Cortex of kidney (tissue), 1 donor: ENCODE measurements at places on chromosomes 2 and 18.

DNA sequence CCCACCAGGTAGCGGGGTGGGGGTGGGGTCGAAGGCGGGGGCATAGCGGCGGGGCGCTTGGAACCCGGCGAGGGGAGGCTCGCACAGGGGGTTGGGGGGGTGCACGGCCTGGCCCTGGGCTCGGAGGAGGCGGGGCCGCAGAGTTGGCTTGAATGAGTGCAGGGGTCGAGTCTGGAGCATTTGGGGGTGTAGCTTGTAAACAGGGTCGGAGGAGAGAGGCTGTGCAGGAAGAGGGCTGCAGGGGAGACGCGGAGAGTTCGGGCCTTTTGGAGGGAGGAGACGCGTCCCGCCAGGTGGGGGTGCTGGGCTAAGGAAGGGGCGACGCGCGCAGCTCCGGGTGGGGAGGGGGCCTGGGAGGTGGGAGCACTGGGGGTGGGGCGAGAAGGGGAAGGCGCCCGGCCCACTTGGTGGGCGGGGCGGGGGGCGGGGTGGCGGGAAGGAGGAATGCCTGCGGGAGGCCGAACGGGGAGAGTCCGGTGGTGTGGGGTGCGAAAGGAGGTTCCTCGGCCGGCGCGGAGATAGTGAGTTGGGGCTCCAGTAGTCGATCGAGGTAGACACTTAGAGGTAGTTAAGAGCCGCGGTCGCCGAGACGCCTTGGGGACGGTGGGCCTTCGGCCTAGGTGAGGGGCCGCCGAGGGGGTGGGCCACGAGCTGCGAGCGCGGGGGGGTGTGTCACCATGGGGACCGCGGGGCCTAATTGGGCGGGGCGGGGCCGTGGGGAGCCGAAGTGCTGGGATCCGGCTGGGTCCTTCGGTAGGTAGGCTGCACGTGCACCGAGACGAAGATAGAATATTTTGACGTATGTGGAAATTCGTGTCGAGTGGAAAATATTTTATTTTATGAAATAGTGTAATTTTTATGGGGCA, 774 bp downstream of the MSH6 start:
- no peak for DNase-seq

DNA sequence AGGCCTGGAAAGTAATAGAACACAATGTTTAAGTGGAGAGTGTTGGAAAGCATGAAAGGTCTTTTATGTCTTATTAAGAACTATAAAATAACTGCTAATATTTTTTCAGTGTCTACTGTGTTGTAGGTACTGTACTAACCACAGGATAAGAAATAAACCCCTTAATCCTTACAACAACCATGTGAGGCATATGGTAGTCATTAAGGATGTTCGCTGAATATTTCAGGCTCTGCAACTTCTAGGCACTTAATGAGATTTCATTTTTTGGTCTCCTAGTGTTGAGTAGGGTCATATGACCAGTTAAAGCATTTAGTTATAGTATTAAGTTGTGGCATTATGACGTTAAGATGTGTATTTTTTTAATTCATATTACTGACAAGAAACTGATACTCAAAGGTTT, 346.6 kb upstream of the KCNH7 start:
- DNase-seq, result no peak

DNA sequence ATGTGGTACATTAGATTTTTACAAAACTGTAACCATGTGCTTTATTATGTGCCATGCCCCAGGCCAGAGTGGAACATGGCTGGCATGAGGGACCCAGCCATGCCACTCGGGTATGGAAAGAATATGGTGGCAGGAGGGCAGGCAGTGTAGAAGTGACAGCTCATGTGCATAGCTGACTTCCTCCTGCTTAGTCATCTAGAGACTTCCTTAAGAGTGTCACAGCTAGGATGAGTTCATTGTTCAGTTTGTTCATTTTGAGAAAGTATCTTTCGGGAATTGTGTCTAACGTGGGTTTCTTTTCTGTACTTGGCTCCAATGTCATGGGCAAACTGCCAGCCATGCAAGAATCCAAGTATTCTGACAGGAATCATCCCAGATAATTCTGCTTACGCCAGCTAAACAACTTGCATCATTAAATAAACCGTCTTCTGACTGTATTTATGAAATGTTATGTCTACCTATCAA, 94.3 kb upstream of the ITGB6 start:
- no peak for DNase-seq

- no peak for DNase-seq
Measured at GRCh38 chr2:238203094-238203972, at the start of gene ILKAP. TSS of gene ILKAP (minus strand) at chr2:238203695. CDS start at chr2:238203553, 142 bp downstream.

DNA sequence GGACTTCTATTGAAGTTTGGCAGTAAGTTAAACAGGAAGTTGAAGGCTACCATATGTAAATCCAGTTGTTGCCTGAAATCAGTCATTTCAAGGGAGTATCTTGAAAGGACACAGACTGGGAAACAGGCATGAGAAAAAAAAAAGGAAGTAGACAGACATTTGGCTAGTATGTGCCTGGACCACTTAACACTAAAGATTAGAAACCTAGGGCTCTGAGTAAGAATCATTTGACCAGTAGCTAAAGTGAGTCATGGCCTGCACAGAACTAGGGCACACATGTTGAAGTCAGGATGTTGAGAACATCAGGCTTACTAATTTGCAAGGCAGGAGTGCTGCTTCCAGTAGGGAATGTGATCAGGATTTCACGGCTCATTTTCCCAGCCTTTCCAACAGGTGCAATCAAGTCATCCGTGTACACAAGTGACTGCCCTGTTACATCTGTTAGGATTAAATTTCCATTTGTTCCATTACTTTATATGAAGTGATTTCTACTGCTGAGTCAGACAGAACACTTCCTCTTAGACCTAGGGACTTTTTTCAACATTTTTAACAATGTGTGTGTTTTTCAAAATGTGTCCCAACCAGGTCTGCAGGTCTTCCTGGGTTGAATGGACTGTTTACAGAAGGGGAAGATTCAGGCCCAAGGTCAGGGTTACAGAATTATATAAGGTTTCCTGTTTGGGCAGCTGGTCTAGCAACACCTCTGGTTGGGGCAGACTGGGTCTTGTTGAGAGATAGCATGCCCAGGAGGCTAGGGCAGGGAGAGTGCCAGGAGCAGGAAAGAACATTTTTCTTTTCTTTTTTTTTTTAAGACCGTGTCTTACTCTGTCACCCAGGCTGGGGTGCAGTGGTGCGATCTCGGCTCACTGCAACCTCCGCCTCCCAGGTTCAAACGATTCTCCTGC, 145.6 kb downstream of the TGIF1 start:
- DNase-seq, result no peak

DNA sequence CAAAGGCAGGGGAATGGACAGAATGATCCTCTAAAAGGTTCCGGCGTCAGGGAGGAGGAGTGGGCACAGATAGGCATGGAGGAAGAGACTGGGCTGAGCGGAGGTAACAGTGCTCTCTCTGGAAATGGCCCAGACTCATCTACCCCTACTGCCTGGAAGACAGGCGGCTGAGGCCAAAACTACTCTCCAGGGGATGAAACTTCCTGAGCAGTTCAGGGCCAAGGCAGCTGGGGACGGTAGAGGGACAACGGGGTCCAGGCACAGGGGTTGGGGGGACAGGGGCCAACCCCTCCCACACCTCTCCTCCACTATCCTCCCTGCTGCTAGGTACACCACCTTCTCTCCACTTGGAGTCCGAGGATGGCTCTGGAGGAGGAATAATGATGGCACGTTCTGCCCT, 94.3 kb downstream of the TNS1 start:
- DNase-seq, result no peak
